ENCODE measurements at places on chromosomes 3 and 15.

DNA sequence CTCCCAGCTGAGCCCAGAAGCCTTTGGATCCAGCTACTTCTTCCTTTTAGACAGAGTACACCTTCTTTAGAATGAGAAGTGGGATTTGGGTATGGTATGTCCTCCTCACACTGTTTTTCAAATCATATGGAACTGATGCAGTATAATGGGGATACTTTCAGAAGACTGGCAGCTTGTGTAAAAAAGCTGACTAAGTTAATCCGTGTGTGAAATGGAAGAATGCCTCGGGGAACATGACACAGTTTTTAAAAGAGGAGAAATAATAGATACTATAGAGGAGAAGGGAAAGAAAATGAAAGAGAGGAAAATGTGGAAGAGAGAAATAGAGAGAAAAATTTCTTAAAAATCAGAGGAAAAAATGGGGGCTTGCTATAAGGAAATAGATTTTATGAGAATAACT, 47.7 kb downstream of the TUSC7 start:
- no peak for DNase-seq

DNA sequence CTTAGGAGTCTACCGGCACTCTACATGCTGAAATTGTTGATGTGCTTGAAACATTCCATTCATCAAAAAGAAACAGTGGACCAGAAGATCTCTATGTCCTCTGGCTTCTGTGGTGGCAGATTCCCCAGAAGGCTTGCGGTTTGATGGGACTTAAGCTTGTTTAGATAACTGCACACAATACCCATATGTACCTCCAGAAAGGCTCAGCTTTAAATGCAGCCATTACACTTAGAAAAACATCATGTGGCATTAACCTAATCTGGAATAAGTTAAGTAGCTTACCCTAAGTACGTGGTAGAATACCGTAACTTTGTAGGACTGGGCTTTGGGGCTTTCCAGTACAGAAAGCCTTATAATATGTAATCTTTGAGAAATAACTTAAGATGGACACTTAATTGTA, 187.3 kb downstream of the RBMS3 start:
- DNase-seq = no peak

DNA sequence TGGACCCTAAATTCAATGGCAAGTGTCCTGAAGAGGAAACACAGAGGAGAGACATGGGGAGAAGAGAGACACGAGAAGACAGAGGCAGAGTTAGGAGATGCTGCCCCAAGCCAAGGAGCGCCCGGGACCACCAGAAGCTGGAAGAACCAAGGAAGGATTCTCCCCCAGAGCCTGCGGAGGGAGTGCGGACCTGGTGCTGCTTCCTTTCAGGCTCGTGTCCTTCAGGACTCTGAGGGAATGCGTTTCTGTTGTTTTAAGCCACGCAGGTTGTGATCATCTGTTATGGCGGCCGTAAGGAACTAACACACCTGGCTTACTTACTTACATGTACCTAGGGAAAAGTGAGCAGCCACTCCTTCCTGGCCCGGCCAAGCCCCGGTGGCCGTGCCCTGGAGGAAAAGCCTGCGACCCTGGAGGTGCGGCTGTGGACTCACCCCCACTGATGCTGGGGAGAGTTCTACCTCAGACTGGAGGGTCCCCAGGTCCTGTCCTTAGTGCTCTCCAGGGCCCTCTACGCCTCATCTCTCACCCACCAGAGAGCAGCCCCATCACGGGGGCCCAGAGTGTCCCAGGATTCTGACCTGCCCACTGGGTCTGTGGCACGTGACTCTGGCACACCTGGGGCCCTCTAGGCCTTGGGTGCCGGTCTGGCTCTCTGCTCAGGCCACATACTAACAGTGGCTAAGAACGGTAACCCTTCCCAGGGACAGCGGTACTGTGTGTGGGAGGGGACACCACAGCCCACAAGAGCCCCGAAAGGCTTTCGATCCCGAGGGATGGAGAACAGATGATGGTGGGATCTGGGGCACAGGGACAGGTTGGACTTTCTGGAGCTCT, 61.8 kb downstream of the ITGA11 start:
- DNase-seq = no peak

DNA sequence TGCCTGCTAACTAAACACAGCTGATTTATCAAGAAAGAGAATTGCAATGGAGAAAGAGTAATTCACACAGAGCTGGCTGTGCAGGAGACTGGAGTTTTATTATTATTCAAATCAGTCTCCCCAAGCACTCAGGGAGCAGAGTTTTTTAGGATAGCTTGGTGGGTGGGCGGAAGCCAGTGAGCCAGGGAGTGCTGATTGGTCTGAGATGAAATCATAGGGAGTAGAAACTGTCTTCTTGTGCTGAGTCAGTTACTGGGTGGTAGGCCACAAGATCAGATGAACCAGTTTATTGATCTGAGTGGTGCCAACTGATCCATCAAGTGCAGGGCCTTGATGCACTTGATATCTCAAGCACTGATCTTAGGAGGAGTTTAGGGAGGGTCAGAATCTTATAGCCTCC, 891.9 kb upstream of the CADM2 start:
- DNase-seq = no peak

DNA sequence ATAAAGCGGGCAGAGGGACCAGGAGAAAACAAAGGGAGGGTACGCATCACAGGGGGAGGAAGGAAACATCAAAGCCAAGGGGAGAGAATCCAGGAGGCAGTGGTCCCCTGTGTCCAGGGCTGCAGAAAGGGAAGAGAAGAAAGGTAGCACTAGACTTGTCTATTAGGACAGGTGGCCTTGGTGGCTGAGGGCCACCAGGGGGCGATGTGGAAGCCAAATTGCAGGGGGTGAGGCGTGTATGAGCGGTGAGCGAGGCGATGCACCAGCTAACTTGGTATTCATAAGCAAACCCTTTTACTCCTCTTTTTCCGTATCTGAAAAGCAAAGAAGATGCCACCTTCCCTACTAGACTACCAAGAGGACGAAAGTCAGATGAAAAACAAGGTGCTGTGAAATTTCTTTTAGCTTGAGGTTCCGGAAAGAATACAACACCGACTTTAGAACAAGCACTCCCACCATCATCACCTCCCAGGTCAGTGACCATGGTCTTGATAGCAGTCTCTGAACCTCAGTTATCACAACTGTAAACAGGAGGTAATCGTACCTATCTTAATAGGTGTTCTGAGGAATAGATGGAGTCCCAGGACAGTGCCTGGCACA, 654.4 kb upstream of the ADAMTS9 start:
- DNase-seq = no peak

- DNase-seq = no peak
Measured at GRCh38 chr3:133892541-133893231, 3.0 kb downstream of the RAB6B start.

- DNase-seq = no peak
Measured at GRCh38 chr15:100651253-100651652, 48.9 kb downstream of the ASB7 start.

- DNase-seq = no peak
Measured at GRCh38 chr15:70362886-70363285, 265.2 kb upstream of the TLE3 start.

DNA sequence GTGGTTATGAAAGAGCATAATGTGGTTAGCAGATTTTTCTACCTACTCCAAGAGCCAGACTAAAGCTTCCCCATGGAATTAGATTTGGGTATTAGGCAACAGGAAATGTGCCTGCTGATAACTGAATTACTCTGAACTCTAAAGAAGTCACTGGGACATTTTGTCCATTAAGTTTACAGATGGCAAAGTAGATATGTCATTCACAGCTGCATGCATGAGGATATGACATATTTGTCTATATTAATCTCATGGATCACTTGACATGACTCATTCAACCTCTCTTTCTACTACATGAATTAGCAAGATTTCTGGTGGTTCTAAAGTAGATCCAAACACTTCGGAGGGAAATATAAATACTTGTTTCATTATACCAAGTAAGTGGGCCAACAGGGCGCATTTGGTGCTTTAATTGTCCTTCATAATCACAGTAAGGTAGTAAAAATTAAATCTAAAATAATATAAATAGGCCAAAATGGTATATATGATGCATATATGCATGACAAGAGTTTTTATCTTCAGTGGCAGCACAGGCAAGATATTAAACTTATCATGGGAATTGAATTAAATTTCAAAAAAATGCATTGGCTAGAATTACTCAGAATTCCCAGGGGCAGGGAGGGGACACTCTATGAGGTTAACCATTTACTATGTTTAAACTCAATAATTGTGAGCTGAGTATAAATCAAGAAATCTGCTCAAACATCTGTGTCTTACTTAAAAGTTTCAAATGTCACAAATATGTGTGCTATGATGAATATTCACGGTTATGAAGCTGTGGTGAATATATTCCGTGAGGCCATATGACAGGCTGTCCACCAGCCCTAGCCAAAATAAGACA, 365.3 kb upstream of the KCNMB2 start:
- DNase-seq = no peak

DNA sequence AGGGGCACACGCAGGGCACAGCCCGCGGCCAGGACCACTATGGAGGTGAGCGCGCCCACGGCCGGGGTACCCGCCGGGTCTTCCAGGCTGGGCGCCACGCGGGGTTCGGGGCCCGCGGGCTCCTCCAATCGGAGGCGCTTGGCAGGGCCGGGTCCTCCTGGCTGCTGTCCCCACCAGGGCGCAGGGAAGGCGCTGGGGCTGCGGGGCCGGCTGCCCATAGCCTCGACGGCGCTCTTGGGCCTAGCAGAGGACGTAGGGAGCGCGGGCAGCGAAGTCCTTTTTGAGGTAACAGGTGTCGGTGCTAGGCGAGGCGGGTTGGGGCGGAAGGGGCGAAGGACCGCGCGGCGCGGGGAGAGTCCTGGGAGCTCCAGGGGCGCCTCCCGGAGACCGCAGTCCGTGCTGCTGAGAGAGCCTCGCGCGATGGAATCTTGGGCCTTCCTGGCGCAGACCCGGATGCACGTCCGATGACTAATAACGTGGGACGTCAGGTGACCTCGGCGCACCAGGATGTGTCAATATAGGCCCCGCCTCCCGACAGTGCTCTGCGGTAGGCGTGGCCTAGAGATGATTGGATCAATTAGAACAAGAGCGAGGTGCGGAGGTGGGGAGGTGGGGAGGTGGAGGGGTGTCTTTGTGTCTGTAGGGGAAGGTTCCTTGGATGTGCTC, at the start of gene PRR23A:
PRR23A (minus strand) TSS at position 218 of the 666 bp plus-strand sequence; CDS start at position 218, 0 bp downstream.
- DNase-seq = no peak

DNA sequence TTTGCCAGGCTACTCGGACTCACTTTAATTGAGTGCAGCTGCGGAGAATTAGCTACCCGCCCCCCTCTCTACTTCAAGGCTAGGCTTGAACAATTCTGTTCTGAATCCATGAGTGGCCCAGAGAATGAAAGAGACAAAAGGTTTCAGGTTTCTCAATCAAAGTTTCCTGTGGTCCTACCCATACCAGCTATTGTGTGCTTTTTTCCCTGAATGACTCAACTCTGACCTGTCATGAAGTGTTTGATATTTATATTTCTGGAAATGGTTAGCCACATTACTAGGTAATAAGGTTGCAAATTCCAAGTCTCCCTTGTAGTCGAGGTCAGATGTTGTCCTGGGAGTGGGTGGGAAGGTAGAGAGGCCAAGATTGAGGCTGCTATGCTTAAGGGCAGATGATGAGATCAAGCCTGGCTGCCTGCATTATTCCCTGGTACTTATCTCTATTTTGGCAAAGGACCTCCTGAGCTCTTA, 392.7 kb upstream of the TBL1XR1 start:
- DNase-seq = no peak

- no peak for DNase-seq
Measured at GRCh38 chr3:8183627-8184026, 318.0 kb upstream of the LMCD1 start.

DNA sequence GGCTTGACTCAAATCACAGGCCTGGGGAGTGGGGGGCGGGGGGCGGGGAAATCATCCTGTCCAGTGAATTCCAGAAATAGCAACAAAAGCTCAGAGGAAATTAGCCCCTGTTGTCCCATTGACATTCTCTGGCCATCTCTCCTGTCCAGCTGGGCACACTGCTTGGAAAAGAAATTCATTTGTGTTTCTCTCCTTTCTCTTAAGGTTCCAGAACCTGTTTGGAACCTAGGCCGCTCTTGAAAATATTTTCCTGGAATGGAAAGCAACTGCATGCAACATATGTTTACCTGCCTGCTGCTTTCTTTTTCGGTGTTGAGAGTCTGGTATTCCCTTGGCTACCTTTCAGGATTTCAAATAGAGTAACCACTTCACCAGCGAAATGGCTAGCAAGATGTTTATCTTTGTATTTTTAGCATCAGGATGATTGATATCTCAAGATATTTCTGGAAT, 169.0 kb downstream of the GHSR start:
- DNase-seq = no peak

DNA sequence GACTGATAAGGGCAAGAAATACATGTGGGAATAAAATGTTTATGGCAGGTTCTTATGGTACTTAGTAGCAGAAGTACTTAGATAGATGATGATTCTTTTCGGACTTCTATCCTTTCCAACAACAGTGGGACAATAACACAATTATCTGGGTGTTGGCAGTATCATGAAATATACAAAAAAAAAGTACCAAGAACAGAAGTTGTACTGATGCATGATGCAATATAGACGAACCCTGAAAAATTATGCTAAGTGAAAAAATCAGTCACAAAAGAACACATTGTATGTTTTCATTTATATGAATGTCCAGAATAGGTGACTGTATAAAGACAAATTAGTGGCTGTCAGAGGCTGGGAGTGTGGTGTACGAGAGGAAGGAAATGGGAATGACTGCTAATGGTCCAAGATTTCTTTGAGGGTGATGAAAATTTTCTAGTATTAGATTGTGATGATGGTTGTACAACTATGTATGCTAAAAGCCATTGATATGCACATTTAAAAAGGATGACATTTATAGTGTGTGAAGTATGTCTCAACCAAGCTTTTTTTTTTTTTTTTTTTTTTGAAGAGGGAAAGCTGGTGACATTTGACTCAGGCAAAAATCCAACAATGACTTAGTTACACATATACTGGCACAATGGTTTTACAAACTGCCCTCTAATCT, 20.0 kb downstream of the PDE12 start:
- DNase-seq = no peak

GRCh38 chr3:14785207-14786155, 33.3 kb upstream of the FGD5 start:
- DNase-seq = no peak

DNA sequence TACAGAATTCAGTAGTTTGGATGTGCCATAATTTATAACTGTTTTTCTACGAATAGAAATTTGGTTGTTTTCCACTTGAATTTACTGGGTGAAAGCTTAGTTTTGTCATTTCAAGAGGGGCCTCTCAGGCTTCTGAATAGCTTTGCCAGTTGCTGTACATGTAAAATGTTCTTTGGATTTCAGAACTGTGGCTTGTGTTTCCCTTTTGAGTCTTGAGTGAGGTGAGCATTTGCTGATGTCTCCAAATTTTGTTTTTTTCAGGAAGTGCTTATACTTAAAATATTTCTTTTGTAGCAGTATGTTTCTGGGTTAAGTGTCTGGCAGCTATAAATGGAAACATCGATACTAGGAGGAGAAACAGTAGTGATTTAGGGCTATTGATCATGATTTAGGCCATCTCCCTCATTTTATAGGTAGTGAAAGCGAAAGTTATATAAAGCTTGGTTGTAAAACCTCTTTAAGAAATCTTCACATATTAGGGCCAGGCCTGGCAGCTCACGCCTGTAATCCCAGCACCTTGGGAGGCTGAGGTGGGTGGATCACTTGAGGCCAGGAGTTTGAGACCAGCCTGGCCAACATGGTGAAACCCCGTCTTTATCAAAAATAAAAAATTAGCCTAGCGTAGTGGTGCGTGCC, 9.2 kb upstream of the TRAK1 start:
- no peak for DNase-seq

Measured in stimulated activated CD8-positive, alpha-beta memory T cell treated with anti-CD3 and anti-CD28 coated beads, Interleukin-4, amount 100 ng/mL, for 1 hour (primary cell).